ENCODE measurements at places on chromosomes 5 and 9.

GRCh38 chr5:87007737-87008136 lies 259.9 kb upstream of the RASA1 start:
- DNase-seq, result no peak

DNA sequence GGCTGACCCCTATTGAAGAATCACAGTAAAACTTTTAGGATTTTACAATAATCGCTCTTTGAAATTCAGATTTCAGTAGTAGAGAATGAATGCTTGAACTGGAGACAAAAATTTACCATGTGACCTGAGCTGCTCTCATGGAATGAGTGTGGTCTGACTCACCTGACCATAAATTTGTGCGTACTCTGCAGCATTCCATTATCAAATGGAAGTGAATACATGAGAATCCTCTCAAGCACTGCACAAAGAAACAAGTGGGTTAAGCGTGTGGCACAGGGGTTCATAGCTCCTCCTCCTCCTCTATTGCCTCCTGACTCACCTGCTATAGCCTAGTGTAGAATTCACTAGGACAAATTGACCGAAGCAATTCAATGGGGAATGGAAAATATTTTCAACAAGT lies 269.8 kb upstream of the CDH9 start:
- no peak for DNase-seq

DNA sequence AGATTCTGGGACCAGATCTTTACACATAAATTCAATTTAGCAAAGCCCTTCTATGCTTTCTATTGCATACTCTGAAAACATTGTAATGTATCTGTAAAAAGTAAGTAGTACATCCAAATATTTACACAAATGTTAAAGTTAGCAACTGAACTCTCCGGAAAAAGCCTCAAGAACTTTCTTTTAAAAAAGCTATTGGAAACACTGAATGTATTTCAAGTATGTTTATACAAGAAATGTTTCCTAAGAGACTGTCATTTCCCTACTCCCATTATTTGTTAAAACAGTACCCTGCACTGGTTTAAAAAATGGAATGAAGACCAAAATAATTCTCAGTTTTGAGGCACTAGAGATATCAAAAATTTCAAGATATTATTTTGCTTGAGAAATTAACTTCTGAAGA lies 44.8 kb upstream of the TRIM36 start:
- no peak for DNase-seq

DNA sequence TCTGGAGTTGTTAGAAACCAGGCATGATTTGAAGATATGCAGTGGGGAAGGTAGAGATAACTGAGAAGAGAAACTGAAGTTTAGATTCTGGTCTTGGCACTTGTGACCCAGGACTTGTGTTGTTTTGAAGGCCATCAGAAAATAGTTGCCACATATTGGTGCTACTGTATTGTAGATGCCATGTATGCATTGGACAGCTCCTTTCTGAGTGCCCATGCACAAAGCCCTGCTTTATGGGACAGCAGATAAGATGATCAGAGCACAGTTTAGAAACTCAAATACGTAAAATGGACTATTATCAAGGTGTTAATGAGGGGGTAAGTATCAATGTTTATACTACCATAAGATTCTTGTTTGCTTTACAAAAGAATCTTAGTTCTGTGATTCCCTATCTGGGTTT lies 84.9 kb downstream of the KIF4B start:
- DNase-seq, result no peak

DNA sequence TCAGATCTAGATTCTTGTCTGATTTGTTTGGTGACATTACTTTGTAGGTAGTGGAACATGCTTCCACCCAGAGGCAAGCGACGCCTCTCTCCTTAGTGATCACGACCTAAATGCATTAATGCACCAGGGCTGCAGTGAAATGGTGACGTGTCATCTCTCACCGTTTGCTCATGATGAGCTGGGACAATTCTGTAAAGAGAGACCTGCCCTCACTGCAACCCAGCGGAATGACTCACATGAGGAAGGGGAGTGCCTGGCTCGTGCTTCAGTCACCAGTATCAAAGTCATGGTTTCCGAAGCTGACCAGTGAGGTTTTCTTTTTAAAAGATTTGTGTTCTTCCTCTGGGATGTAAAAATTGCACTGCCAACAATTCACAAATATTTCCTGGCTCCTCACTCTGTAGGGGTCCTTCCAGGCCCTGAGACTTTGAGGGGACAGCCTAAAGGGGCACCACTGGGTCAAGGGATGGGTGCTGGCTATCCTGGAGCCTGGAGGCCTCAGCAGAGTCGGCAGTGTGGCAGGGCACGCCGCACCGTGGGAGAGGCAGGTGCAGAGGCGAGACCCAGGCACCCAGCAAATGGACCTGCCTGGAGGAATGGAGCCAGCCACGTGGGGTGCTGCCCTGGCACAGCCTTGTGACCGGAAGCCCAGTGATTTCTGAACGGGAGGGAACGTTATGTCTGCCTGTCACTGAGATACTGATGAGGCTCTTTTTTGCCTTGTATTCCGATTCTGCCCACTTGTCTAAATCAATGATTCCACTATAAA lies 17.3 kb downstream of the QSOX2 start:
- no peak for DNase-seq

GRCh38 chr9:109812331-109812730 lies 32.3 kb downstream of the PALM2AKAP2 start:
- DNase-seq, result no peak

- peak; percentile 25 for DNase-seq
Measured at GRCh38 chr9:22446589-22446949, at the start of gene DMRTA1. DMRTA1 (plus strand) TSS chr9:22446824; CDS start chr9:22447066, 242 bp downstream.

DNA sequence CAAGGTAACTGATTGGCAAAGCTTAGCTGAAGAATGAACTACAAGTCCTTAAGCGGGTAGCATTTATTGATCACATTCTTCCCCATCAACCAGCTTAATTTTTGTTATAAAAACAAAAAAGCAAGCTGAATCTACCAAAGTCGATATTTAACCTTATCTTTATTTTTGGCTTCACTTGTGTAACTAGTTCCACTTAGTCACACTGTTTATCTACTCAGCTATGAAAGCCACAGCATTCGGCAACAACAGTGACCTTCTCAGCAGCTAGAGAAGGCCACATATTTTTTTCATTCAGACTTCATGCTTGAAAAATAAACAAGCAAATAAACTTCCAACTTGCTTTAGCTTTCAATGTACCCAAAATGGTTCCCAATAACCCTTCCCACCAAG lies 69.4 kb downstream of the KLHL3 start:
- DNase-seq, result no peak

GRCh38 chr5:50340757-50341156 lies 100.3 kb downstream of the EMB start:
- no peak for DNase-seq

DNA sequence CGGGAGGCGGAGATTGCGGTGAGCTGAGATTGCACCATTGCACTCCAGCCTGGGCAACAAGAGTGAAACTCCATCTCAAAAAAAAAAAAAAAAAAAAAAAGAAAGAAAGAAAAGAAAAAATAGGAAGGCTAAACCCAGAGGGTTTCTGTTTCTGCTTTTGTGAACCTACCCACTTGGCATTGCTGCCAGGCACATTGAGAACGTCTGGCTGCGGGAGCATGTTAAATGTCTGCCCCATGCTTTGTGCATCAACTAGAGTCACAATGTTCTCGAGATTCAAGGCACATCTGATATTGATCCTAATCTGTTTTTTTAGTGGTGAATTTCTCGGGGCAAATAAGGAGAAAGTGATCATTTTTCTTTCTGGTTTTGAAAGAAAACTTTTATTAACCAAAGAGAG lies 2.8 kb downstream of the SLC25A25 start:
- DNase-seq, result no peak

GRCh38 chr9:73411494-73411893 lies 259.8 kb downstream of the ANXA1 start:
- no peak for DNase-seq

Measured in cortex of kidney (tissue), 1 donor.